ENCODE measurements at places on chromosomes 16 and 17. TPM values are rescaled to one million over a fixed set of nuclear protein-coding genes. Genes with fewer than 3 reads are reported as not detected.
A peak's percentile ranks its signal among the peaks of the same experiment; 100 is the strongest.

DNA sequence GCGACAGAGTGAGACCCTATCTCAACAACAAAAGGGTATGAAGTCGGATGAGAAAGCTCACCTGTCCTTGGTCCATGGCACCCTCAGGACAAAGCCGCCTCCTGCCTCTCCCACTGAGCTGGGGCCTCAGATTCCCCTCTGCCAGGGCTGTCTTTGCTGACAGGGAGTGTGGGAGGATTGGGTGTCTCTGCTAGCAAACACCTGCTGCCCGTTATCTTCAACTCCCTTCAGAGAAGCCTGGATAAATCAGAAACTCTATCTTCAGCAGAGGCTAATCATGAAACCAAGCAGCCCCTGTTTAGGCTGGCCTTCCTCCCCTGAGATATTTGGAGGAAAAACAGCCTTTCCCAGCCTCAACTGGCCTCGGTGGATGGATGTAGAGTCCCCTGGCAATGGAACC, 36.3 kb upstream of the CDH1 start:
- no peaks in the 10 kb centered on the region for H3K27me3 ChIP-seq
- no peaks in the 10 kb centered on the region for H3K36me3 ChIP-seq
- H3K4me1 ChIP-seq, result no peaks in the 10 kb centered on the region
- no peak for DNase-seq

- peak overlapping the region; percentile 65 for H3K27ac ChIP-seq
- no peaks in the 10 kb centered on the region for H3K27me3 ChIP-seq
- peak; percentile 55 for DNase-seq
- peaks cover 67% of the 10 kb centered on the region for H3K4me1 ChIP-seq
- no peaks in the 10 kb centered on the region for H3K36me3 ChIP-seq
Observed at GRCh38 chr17:73304971-73305812, 6.6 kb downstream of the CDC42EP4 start.

GRCh38 chr17:60905709-60906108, 228.1 kb downstream of the BCAS3 start:
- H3K4me1 ChIP-seq, result no peaks in the 10 kb centered on the region
- H3K27me3 ChIP-seq, result no peaks in the 10 kb centered on the region
- no peak overlapping the region for H3K4me3 ChIP-seq
- DNase-seq, result no peak
- H3K27ac ChIP-seq, result no peak overlapping the region
- H3K36me3 ChIP-seq, result no peaks in the 10 kb centered on the region

DNA sequence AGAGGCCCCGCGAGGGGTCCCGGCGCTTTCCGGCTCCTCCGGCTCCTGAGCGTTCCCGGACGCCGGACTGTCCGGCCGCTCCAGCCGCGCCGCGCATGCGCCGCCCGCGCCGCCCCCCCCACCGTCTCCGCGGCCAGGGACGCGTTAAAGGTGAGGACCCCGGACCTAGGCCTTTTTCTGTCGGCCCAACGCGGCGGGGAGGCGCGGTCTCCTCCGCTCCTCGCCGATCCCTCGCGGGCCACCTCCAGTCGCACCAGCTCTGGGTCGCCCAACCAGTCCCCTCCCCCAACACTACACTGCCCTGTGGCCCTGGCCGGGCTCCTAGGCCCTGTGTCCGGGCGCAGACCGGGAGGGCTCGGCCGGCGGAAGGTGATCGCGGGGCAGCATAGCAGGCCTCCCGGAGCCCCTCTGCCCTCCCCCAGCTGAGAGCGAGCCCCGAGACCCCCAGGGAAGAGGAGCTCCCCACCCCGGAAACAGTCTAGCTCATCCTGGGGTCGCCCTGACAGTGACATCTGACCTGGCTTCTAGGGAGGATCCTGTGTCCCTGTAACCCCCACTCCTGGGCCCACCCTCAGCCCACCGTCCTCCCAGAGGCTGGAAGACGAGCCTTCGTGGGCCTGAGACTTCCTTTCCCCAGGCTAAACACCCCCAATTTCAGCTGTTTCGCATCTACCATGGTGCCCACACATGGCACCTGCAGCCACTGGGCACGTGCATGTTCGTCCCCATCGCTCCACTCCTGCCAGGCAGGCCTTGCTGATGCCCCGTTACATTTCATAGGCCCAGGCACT, 14.7 kb upstream of the BCAR1 start:
- H3K36me3 ChIP-seq, result no peaks in the 10 kb centered on the region
- H3K4me1 ChIP-seq, result peaks cover 25% of the 10 kb centered on the region
- DNase-seq, result peak; percentile 72
- H3K4me3 ChIP-seq, result peak overlapping the region; percentile 79

GRCh38 chr17:59683283-59683682, 23.9 kb downstream of the PTRH2 start:
- no peak for DNase-seq
- peaks cover 88% of the 10 kb centered on the region for H3K36me3 ChIP-seq
- H3K4me1 ChIP-seq, result no peaks in the 10 kb centered on the region
- H3K4me3 ChIP-seq, result no peak overlapping the region

DNA sequence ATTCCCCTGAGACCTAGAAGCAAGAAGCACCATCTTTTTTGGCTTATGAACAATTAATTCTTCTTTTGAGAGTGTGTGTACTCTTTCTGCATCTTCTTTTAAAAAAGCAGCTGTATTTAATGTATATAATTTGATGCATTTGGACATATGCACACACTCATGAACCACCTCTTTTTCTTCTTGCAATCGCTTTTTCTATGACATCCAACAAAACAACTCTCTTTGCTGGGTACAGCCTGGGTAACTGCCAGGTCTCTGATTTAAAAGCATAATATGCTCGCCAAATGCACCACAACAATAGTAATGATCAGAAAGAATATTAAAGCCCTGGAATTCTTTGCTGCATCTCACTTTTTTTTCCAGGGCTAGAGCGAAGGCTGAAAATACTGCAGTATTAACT, 97.3 kb downstream of the HAPSTR1 start:
- no peak overlapping the region for H3K27ac ChIP-seq
- H3K4me3 ChIP-seq, result no peak overlapping the region
- H3K27me3 ChIP-seq, result no peaks in the 10 kb centered on the region
- H3K36me3 ChIP-seq, result no peaks in the 10 kb centered on the region
- no peaks in the 10 kb centered on the region for H3K4me1 ChIP-seq

GRCh38 chr17:36085765-36086164, 4.2 kb downstream of the CCL3 start:
- no peaks in the 10 kb centered on the region for H3K27me3 ChIP-seq
- H3K27ac ChIP-seq, result peak overlapping the region; percentile 65
- no peak overlapping the region for H3K4me3 ChIP-seq
- no peaks in the 10 kb centered on the region for H3K36me3 ChIP-seq
- peaks cover 22% of the 10 kb centered on the region for H3K4me1 ChIP-seq
- DNase-seq, result no peak

DNA sequence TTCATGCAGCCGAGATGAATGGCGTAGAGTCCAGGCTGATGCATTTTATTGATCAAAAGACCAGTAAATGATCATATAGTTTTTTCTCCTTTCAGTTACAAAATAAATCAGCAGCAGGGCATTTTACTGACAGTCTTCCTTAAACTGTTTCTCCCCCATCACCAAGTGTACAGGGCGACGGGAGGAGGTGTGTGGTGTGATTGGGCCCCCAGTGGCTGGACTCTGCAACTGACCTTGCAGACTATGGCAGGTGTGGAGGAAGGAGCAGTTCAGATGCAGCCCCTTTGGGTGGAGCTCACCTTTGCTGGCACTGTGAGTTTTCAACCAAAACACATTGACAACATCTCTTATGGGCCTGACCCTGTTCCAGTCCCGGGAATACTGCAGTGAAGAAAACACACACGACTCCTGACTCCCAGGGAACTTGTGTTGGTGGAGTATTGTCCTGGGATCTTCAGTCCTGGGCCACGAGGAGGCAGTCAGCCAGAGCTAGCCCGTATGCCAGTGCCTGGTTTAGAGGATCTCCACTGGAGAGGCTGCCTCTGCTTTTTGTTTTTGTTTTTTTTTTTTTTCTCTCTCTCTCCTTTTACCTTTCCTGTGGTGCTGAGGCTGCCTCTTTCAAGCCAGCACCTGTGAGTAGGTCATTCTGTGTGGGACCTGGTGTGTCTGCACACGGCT, 29.8 kb downstream of the KIAA0513 start:
- no peak overlapping the region for H3K27ac ChIP-seq
- DNase-seq, result no peak
- no peaks in the 10 kb centered on the region for H3K27me3 ChIP-seq
- H3K4me1 ChIP-seq, result peaks cover 15% of the 10 kb centered on the region
- no peaks in the 10 kb centered on the region for H3K36me3 ChIP-seq

DNA sequence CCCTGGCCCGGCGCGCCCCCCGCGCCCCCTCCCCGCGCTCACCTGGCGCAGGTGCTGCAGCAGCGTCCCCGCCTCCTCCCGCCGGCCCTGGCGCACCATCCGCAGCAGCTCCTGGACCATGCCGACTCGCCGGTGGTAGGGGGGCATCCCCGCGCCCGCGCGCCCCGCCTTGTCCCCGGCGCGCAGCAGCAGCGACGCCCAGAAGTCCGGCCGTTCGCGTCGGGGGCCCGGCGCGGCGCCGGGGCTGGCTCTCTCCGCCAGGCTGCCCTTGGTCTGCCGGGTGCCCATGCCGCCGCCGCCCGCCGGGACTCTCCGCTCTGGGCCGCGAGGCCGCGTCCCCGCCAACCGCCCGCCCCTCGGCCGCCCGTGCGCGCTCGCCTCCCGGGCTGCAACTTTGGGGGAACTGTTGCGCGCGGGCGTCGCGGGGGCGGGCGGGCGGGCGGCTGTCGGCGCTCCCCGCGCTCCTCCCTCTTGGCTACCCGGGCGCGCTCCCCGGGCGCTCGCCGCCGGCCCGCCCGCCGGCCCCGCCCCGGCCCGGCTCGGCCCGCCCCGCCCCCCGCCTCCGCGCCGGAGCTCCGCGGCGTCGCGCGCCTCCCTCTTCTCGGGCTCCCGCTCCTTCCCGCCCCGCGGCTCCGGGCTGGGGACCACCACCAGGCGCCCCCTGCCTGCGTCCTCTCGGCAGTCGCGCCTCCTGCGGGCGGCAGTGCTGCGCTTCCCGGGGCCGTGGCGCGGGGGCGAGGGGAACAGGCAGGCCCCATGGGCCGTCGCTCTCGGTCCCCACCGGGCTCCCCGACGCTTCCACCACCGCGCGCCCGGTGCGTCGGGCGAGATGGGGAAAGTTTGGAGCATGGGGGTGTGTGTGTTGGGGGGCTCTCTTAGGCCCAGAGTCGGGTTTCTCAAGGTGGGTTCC, at the start of gene LRRC75A:
Gene LRRC75A (minus strand): TSS at position 491 of the 910 bp plus-strand sequence. CDS start 203 bp downstream, at position 288.
- H3K4me1 ChIP-seq, result peaks cover 10% of the 10 kb centered on the region
- H3K4me3 ChIP-seq, result peak within 1 kb of the TSS; percentile 68
- no peaks in the 10 kb centered on the region for H3K36me3 ChIP-seq
- H3K27ac ChIP-seq, result no peak within 1 kb of the TSS

- no peak for DNase-seq
- peaks cover 20% of the 10 kb centered on the region for H3K36me3 ChIP-seq
- H3K27me3 ChIP-seq, result no peaks in the 10 kb centered on the region
- no peak overlapping the region for H3K27ac ChIP-seq
Observed at GRCh38 chr17:37283414-37283961, 92.3 kb upstream of the C17orf78 start.

DNA sequence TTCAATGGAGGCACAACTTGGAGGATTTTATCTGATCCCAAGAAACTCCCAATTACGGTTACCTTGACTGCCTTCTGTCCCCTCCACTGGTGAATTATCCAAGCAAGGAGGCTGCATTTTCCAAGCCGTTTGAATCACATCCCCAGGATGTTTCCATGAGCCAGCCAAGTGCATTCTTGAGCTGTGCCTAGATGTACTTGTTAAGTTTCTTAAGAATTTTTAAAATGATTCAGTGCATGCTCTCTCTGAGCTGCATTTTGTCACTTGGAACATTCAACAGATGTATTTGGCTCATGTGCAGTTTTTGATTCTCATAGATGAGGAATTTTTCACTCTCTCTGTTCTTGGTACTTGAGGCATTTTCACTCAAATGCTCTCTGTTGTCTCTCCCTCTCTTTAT, 202.6 kb upstream of the MYOCD start:
- no peaks in the 10 kb centered on the region for H3K27me3 ChIP-seq
- DNase-seq, result no peak
- no peak overlapping the region for H3K27ac ChIP-seq
- H3K4me3 ChIP-seq, result no peak overlapping the region
- no peaks in the 10 kb centered on the region for H3K36me3 ChIP-seq

DNA sequence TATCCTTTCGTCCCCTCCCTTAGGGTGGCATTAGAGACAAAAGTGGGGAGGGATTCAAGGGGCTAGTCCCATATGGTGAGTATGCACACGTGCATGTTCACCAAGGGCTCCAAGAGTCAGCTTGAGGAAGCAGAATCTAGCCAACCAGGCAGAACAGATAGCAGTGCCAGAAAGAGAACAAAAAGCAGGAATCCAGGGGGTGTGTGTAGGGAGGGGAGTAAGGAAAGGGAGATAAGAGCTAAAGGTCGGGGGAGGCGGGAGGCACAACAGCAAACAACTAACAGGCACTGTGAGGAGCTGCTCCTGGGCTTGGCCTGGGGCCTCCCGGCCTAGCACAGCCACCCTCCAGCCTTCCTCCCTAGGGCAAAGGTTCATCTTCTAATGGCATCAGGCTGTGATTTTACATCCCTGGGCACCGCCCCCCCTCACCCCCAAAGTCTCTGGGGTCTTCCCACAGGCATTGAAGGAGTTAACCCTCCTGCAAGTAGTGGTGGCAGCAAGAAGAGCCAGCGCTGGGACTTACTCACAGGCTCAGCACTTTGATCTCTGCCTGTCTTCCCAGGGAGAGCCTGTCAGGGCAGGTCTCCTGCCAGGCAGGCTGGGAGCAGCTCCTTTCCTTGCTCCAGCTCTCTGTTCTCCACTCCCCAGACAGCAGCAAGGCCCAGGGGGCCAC, 12.4 kb upstream of the SUPT4H1 start:
- no peaks in the 10 kb centered on the region for H3K27me3 ChIP-seq
- H3K27ac ChIP-seq, result no peak overlapping the region
- no peak overlapping the region for H3K4me3 ChIP-seq
- DNase-seq, result no peak
- peaks cover 20% of the 10 kb centered on the region for H3K36me3 ChIP-seq

- H3K36me3 ChIP-seq, result no peaks in the 10 kb centered on the region
- no peak overlapping the region for H3K27ac ChIP-seq
- H3K4me3 ChIP-seq, result no peak overlapping the region
Observed at GRCh38 chr17:58575511-58575910, 61.1 kb upstream of the MTMR4 start.

GRCh38 chr17:47733047-47733673, at the start of gene TBX21:
Gene TBX21, plus strand, starts transcription at chr17:47733236. Its CDS starts 219 bp downstream, at chr17:47733455.
- peak within 1 kb of the TSS; percentile 8 for H3K4me3 ChIP-seq
- no peak within 1 kb of the TSS for H3K27ac ChIP-seq
- peaks cover 8% of the 10 kb centered on the region for H3K27me3 ChIP-seq
- no peaks in the 10 kb centered on the region for H3K36me3 ChIP-seq
- H3K4me1 ChIP-seq, result peaks cover 3% of the 10 kb centered on the region

DNA sequence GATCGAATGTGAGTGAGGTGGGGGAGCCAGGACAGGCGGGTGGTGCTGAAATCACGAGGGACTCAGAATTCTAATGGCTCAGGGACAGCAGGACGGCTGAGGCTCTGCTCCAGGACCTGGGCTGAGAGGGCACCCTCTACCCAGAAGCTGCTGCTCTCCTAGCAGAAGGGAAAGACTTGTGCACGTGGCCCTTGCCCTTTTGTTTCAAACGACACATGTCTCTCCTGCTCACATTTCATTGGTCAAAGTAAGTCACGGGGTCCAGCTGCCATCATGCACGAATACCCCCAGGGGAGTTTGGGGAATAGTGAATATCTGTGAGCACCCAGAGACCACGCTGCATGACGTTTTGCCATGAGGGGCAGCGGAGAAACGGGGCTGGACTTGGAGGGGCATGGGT, 73.2 kb downstream of the RTN4RL1 start:
- H3K27me3 ChIP-seq, result no peaks in the 10 kb centered on the region
- no peaks in the 10 kb centered on the region for H3K36me3 ChIP-seq
- H3K4me3 ChIP-seq, result no peak overlapping the region

MOSMO gene
- total RNA-seq, result 4.2 TPM

DNAI2 gene
- total RNA-seq, result not detected

CD300E gene
- total RNA-seq, result 0.47 TPM

TENT4B gene
- total RNA-seq, result 7.5 TPM

CDRT15 gene
- total RNA-seq, result not detected

TMEM98 gene
- 17.5 TPM for total RNA-seq

SRL gene
- 0.17 TPM for total RNA-seq

PRDM7 gene
- not detected for total RNA-seq

SMIM36 gene
- total RNA-seq, result not detected

Data from liver (tissue), 10 donors.